ENCODE measurements at places on chromosomes 2 and 18.
A peak's percentile ranks its signal among the peaks of the same experiment; 100 is the strongest.

GRCh38 chr2:171323971-171324528 is 109.7 kb downstream of the METTL8 start:
- no peak for DNase-seq

GRCh38 chr2:99420031-99420430 is 69.8 kb downstream of the REV1 start:
- no peak for DNase-seq

GRCh38 chr18:35646449-35646848 is 64.9 kb downstream of the GALNT1 start:
- DNase-seq: no peak

DNA sequence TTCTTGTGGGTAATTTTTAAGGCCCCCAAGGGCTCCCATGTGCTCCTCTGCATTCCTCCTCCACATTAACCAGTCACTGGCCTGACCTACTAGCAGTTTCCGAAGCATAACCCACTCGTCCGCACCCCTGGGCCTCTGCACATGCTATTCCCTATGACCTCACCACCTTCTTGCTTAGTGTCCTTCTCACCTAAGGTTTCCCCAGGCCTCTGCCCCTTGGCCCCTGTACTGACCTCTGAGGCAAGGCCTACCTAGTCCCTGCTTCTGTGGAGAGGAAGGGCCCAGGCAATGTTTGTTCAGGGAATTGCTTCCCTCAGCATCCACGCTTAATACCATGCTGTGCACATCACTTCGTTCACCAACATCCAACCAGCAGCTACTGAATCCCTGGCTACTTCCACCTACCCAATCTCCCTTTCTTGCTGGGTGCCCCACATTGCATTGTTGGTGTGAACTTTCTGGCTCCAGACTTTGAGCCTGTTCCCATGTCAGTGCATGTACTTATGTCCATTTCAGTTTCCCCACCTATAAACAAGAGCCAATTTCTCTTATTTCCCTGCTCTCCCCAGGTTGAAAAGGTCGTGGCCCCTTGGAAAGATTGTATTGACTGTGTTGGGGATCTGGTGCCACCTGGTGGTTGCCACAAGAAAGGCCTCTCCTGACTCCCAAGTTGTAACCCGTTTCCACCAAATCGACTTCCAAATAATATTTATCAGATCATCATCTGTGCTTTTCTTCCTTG is 19.2 kb upstream of the TMEM177 start:
- DNase-seq: no peak

DNA sequence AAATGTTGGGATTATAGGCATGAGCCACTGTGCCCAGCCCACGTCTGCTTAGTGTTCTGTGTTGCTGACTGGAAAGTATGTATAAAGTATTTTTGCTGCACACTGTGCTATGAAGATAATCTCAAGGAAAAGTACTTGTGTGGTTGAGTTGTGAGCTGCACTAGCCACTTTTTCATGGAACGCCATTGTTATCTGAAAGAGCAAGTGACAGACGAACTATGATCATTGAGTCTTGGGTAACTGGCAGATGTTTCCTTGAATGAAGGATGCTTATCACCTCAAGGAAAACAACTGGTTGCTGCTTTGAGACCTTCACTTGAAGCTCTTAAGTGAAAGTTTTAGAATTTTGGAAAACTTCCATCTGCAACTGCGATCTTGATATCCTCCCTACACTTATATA is 82.2 kb upstream of the KCTD1 start:
- DNase-seq: no peak

DNA sequence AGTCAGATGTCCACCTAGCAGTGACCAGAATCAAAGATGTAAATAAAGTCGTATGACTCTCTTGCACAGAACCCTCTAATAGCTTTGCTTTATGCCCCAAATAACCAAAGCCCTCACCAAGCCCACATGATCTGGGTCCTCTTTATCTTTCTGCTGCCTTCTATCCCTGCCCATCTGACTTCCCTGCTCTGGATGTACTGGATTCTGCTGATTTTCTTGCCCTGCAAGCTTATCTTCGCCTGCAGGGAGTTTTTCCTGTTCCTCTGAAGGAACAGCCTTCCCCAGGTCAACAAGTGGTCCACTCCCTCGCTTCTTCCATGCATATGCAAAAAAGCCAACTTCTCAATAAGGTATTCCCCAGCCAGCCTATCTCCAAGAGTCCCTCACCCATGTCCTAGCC is 18.7 kb downstream of the IL36B start:
- DNase-seq: no peak

GRCh38 chr2:65067806-65068553 is 11.8 kb downstream of the CEP68 start:
- DNase-seq: no peak

DNA sequence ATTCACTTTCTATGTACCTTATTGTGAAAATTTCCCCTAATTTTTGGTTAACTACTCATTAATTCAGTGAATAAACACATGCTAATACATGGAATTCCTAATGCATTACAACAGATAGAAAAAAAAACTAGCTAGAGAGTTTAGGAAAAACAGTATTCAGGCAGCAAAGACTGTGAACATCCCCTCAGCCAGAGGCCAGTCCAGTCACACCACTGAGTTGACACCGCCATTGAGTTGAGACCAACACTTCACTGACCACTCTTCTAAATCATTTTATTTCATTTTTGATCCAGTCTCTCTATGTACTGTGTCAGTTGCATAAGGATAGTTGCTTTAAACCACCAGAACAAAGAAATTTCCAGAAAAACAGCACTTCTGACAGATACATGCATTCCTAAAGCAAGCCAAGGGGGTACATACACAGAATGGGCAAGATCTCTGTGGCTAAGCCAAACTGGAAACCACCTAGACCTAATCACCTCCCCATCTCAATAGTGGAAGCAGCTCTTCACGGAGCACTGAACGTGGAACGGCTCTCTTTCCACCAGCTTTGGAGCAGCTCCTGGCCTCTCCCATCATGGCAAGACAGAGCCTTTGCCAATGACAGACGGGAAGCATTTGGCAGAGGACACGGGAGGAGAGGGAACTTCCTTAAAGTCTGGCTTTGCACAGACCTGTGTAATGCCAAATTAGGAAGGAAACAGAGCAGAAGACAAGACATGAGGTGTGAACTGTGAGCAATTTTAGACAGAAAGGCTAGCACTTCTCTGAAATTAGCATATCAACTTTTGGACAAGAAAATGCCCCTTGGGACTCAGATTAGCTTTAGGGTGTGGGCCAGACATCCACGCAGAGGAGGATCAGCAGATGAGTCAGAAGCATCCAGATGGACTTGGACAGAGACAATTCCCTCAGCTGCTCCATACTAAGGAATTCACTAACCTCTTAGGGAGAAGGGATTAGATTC is 36.4 kb downstream of the CACNB4 start:
- no peak for DNase-seq

DNA sequence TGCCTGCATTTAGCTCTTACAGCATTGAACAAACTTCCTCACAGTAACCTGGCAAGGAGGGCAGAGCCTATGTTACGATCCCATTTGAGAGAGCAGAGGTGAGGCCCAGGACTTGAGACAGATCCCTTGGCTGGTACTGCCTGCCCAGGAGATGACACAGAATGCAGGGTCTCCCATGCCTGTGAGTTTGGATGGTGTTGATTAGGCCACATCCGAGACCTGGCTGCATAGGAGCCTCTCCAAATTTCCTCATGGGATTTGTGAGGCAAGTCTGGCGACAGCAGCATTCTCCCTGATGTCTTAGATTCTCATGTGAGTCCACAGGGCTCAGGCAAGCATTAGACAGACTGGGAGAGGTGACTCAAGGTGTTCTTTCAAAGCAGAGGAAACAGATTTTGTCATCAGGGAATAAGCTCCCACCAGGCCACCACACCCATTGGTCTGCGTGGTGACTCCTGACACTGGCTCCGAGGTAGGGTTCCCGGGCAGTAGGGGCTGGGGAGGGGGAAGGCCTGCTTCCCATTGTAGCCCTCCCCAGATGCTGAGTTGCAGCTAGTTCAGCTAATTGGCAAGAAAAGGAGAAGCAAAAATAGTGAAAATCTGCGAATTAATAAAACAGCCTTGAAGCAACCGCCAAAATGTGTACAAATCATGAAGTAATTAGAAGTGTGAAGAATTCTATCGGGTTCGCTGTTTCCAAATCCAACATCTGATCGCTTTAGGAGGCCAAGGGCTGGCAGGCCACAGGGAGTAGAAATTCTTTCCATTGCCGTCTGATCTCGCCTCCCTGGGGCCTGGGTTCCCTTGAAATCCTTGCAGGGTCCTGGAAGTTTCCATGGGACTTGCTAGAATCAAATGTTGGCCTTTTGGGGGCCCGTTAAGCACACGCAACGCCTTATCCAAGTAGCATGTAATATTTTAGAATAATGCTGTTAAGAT is 68.0 kb downstream of the MAPK4 start:
- DNase-seq: no peak

DNA sequence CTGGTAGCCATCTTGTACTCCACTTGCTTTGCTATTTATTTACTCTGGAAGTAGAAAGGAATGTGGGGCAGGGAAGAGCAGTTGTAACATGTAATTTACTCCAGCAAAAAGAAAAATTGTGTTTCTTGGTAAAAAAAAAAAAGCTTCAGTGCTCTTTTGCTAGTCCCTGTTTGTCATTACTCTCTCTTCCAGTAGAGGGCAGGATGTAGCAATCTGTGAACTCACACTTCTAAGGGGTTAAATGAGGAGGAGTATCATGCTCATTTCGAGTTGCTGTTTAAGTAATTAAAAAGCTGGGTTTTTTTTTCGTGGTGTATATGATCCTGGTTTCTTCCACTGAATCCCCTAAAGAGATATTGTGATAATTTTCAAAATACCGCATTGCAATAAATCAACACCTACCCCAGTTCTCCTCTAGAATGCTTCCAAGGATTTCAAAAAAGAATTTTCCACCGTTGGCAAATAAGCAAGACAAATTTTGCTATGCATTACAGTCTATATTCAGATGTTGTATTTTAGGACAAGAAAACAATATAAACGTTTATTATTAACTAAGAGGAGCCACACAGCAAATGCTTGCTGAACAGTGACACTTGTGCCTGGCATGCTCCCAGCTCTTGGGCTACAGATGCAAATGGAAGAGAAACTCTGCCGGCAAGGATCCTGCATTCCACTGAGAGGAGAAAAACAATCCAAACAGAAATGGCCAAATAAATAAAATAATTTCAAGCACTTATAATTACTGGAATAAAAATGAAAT is 261.6 kb downstream of the ASXL3 start:
- peak; percentile 81 for DNase-seq

DNA sequence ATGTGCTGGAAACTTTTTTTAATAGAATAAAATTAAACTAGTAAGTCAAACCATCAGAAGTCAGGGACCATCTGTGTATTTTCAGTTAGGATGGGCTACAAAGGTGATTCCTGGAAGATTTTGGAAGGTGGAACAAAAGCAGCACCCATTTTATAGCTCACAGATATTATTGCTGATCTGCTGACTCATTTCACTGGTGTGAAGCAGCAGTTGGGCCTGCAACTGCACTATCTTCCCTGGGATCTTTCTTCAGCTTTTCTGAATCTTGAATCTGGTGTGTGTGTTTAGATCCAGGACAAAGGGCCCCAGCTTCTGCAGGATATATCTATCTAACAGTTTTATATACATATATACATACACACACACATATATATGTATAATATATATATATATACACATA is 35.6 kb upstream of the BCL11A start:
- DNase-seq: no peak

DNA sequence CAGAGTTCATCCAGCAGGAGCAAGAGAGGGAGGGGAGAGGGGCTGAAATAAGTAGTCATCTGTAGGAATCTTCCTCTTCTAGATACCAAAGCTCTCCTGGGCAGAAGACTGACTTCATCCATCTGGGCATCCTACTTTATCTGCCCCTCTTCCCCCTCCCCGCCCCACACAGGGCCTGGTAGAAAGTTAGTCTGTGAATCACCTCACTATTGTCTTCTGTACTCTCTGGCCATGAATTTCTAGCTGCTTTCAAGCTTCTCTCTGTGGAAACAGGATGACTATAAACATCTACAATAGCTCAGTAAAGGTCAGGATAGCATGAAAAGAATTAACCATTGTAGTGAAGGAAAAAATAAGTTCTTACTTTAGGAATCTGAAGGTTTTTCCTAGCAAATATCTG is 47.7 kb upstream of the RNU4ATAC start:
- no peak for DNase-seq

DNA sequence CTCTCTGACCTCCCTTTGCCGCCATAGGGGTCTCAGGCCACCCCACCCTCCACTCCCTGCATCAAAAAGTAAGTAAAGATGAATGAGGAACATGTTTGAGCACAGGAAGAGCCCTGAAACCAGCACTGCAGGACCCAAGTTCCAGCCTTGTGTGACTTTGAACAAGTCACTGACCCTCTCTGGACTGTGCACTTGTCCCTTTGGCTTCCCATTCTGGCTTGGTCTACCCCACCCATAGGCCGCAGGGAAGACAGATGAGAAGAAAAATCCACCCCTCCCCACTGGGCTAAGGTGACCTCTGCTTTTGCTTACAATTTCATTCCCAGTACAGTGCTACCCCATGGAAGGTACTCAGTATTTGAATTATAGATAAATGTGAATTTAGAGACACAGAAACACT is 43.8 kb downstream of the TMEM17 start:
- no peak for DNase-seq

GRCh38 chr18:6781796-6782195 is 52.3 kb downstream of the ARHGAP28 start:
- DNase-seq: no peak

DNA sequence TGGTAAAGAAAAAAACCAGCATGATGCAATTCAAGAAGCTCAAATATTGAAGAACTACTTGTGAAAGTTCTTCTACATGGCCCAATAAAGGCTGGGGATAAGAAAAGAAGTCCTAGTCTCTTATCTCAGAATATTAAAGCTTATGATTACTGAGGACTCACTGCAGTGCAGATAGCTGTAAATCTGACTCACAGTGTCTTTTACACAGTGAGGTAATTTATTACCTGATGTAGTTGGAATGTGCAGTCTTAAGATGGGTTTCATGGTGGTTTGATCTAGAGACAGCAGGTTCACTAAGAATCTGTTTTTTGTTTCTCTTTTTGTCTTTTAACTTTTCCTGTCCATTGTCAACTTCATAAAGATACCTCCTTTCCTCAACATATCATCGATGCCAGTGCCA is 484.0 kb upstream of the MAP2 start:
- DNase-seq: no peak

DNA sequence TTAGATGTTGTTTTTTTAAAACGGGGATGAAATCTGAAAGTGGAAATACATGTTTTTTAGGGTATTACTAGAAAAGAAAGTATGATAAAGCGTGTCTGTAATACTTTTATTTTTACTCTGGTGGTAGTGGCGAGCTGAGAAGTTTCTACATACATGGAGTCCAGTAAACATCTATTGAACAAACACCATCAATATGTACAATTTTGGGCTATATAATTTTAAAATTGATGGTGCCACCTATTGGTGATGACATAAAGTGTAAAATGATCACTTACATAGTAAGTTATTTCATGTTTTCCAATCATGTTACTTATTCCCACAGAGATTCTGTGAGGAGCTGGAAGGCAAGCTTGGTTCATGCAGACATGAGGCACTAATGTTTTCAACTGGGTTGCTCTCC is 31.5 kb upstream of the NFE2L2 start:
- DNase-seq: no peak

- DNase-seq: no peak
Measured at GRCh38 chr18:23066060-23066459, 69.2 kb upstream of the CABLES1 start.

Data from NCI-H774 (cell line).